ENCODE measurements at places on chromosomes 7 and 10.

GRCh38 chr7:134317434-134317833 is 704 bp upstream of the SLC35B4 start:
- DNase-seq, result no peak

- no peak for DNase-seq
Measured at GRCh38 chr10:69732147-69732825, 69.4 kb upstream of the COL13A1 start.

GRCh38 chr7:139930286-139930965 is 101.4 kb downstream of the TBXAS1 start:
- no peak for DNase-seq

DNA sequence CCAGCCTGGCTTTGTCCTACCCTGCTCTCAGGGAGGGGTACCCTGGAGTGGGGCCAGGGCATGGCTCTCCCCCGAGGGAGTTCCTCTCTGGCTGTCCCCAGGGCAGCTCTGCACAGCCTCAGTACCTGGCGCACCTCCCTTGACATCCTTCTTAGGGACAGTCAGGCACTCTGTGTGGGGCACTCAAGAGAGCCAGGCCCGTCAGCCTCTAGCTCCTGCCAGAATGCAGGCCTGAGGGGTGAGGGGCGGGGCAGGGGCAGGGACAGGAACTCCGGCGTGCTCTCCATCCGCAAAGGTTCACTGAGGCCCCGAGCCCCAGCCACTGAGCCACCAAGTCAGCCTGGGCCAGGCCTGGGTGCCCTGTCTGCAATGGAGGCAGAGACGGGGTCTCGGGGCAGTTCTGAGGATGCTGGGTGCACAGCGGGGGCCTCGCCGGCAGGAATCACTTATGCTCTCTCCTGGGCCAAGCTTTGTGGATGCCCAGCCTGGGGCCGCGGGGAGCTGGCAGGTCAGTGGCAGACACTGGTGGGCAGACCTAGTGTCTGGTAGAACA is 10.1 kb downstream of the LIMK1 start:
- DNase-seq, result no peak

DNA sequence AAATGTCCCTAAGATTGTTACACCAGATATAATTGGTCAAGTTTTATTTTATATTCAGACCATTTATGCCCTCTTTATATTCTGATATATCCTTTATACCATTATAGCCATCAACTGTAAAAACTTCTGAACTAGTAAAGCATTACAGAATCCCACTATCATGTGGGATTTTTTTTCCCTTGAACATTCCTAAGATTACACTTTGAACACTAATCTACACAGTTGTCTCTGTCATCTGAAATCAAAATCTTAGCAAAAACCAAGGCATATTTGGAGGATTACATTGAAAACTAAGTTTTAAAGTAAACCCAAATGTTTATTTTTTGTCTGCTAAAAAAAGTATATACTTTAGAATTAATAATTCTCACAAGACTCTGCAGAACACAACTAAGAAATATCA is 116.2 kb upstream of the GPR22 start:
- no peak for DNase-seq

GRCh38 chr7:81120111-81120510 is 201.3 kb upstream of the SEMA3C start:
- no peak for DNase-seq

DNA sequence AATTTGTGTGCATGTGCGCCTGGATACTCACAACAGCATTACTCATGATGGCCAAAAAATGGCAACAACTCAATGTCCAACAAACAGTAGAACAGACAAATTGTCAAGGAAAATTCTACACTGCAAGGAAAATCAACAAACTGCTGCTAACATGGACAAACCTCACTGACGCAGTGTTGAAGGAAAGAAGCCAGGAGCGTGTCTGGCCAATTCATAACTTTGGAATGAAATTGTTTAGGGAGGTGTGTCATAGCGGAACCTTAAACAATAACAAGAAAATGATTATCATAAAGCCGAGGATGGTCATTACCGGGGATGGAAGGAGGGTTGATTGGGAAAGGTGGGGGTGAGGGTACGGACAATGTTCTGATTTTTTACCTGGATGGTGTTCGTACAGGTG is 29.1 kb downstream of the ALOX5 start:
- no peak for DNase-seq

DNA sequence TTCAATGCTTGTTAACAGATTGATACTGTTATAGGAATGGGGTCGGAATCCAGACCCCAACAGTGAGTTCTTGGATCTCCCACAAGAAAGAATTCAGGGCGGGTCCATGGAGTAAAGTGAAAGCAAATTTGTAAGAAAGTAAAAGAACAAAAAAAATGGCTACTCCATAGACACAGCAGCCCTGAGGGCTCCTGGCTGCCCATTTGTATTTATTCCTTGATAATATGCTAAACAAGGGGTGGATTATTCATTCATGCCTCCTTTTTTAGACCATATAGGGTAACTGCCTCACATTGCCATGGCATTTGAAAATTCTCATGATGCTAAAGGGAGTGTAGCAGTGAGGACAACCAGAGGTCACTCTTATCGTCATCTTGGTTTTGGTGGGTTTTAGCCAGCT is 717.2 kb upstream of the KCND2 start:
- no peak for DNase-seq

- no peak for DNase-seq
Measured at GRCh38 chr7:70670288-70670687, 461.7 kb upstream of the GALNT17 start.

GRCh38 chr10:110724116-110724921 is 80.2 kb downstream of the RBM20 start:
- DNase-seq, result peak; percentile 63

- no peak for DNase-seq
Measured at GRCh38 chr10:125340903-125341302, 180.5 kb upstream of the CTBP2 start.

GRCh38 chr10:61992059-61992460 is 90.6 kb downstream of the ARID5B start:
- DNase-seq, result peak; percentile 75

DNA sequence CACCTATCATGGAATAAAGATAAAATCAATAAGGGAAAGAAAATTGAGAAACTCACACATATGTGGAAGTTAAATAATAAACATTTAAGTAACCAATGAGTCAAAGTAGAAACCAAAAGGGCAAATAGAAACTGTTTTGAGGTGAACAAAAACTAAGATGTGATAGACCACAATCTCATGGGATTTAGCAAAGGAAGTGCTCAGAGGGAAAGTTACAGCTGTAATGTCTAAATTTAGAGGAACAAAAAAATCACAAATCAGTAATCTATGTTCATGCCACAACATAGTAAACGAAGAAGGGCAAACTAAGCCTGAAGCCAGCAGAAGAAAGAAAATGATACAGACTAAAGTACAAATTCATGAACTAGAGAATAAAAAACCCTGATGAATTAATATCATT is 16.3 kb downstream of the CYP3A4 start:
- DNase-seq, result no peak

- no peak for DNase-seq
Measured at GRCh38 chr10:90222372-90222771, 521.0 kb downstream of the KIF20B start.

DNA sequence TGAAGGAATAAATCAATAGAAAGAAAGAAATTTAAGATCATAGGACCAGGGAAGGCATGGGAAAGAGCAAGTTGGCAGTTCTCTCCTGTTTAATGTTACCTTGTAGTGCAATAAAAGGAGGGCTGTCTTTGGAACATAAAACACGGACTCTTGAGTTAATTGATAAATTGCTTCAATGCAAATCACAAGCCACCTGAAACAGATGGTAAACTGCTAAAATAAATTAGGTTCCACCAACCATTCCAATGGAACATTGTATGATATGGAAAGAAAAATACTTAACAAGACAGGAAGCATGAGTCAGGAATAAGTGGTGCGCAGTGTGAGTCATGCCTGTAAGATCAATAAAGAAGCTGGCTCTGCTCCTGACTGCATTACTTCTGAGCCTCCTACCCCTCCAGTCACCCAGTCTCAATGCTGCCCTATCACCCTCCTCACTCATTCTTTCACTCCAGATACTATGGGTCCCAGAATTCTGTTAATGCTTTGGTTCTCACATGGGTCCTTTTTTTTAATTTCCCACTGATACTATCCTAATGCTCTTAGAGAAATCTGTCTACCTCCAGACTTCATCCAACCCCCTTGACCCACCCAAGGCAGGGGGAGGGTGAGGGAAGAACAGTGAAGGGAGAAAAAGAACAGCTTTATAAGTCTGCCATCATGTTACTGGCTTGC is 78.9 kb downstream of the LRRC17 start:
- no peak for DNase-seq

DNA sequence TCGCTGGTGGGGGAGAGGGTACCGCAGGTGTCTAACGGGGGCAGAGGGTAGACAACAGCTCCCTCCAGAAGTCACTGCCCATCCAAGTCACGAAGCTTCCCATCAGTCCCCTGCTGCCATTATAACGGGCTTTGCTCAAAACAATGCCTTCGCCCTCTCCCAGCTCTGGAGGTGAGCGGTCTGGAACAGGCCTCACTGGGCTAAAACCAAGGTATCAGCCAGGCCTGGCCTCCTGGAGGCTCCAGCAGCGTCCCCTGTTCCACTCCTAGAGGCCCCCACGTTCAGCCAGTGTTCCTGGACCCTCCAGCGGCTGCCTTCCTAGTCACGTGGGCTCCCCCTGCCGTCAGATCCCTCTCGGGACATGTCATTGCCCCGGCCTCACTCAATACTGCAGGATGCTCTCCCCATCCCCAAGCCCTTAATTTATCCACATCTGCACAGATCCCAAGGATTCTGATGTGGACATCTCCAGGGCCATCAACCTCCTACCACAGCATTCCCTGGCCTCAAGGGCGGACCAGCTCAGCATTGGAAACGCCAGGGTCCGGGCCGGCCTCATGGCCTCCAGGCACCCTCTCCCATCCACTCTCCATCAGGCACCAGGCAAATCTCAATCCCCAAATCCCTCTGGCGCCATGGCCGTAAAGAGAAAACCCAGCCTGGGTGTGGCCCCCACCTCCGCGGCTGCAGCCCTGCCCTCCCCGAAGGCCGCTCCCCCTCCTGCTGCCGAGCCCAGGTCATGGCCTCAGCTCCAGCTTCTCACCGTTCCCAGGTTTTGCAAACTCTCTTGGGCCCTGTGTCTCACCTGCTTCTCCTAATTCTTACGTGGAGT is 104.1 kb upstream of the FAM20C start:
- no peak for DNase-seq

- no peak for DNase-seq
Measured at GRCh38 chr10:10223131-10223530, 794.5 kb upstream of the CELF2 start.

DNA sequence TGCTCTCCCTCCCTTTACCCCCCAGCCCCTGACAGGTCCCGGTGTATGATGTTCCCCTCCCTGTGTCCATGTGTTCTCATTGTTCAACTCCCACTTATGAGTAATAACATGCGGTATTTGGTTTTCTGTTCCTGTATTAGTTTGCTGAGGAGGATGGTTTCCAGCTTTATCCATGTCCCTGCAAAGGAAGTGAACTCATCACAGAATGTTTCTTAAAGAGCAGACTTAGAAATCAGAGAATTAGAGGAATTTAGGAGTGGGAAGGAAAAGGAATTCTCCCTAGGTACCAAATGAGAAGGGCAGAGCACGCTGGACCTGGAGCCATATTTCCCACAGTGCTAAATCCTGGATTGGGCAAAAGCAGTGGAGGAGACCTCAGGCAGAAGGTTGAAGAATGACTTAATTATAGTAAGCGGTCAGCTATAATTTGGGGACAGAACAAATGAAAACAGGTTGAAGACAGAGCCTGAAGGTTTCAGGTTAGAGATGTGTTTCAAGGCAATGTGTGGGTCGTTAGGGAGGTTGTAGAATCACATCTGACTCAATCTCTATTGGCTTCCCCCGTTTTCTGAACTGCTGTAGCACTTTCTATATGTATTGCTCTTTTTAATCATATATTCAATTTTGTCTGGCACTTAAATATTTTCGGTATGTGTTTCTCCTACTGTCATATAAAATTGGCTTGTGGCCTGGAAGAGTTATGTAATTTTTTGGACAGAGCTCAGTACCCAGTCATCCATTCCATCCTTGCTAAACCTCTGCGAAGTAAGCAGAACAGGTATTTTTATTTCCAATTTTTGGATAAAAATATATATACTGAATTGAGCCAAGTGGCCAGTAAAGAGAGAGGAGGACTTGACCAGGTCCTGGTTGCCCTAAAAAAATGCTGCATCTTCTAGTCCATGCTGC is 210.5 kb upstream of the KLF6 start:
- no peak for DNase-seq

DNA sequence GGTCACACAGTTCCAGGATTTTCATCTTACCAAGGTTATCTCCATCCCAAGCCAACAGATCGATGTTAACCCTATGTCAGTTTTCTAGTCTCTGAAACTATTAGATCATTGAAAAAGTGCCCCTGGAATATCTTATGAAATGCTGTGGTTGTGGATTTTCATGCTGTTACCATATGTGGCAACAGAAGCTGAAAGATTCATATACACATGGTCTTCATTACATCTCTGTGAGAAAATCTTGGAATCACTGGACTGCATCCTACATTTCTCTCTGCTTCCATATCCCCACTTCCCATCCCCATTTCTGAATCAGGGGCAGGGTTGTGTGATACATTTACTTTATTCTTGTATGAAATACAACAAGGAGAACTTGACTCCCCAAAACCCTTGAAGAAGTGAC is 146.1 kb downstream of the SLC16A9 start:
- DNase-seq, result no peak

DNA sequence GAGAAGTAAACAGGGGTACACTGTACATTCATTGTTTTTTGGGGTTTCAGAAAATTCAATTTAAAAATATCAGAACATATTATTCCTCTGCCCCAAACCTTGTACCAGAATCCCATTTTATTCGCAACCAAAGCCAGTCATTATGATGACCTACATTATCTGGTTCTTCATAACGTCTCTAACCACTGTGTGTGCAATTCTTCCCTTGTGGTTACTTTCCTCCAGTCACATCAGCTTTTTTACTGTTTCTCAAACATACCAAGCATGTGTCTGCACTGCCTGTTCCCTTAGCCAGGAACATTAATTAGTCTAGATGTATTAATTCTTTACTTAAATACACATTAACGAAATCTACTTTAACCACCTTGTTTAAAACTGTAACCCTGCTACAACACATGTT is 64.8 kb downstream of the THSD7A start:
- no peak for DNase-seq

GRCh38 chr7:30201921-30202320 is 67.1 kb downstream of the MTURN start:
- no peak for DNase-seq

DNA sequence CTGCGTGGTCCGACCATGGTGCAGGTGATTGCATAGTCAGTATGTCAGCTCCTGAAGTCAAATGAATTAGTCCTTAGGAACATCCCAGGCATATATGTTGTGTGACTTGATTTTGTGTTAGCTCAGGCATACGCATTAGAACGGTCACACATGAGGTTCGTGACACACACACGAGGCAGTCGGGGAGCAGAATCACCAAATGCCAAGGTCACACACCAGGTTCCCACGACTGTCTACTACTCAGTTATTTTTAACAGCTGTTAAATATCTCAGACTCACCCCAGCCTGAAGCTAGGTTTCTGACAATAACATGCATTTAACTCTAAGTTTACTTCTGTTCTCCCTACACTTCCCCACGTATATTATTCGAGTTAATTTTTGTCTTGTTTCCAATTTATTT is 54.8 kb downstream of the DYNC2I1 start:
- DNase-seq, result no peak

Measured in activated CD4-positive, alpha-beta T cell treated with anti-CD3 and anti-CD28 coated beads, Interleukin-2, amount 10 ng/mL, durations not matched to agents 24 days and 14 days (primary cell).